Esophagus squamous epithelium (tissue), 5 donors: ENCODE measurements at places on chromosomes 5 and 9.

- no peak for DNase-seq
Observed at GRCh38 chr5:141883184-141883891, 5.1 kb upstream of the PCDH1 start.

DNA sequence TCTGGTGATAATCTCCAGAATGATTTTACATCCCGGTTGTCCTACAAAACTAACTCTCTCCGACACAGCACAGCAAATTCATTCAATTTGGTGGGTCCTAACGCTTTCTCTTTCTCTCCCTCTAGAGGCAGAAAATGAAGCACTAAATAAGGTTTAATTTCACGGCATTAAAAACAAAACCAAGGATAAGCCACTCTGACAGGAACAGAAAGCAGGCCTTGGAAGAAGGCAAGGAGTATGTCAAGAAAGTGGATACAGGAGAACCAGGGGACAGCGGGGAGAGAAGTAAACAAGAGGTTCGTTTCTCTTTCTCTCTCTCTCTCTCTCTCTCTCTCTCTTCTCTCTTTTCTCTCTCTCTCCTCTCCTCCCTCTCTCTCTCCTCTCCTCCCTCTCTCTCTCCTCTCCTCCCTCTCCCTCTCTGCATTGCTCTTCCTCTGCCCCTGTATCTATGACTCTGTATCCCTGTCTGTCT, 49.8 kb downstream of the EBF1 start:
- no peak for DNase-seq

DNA sequence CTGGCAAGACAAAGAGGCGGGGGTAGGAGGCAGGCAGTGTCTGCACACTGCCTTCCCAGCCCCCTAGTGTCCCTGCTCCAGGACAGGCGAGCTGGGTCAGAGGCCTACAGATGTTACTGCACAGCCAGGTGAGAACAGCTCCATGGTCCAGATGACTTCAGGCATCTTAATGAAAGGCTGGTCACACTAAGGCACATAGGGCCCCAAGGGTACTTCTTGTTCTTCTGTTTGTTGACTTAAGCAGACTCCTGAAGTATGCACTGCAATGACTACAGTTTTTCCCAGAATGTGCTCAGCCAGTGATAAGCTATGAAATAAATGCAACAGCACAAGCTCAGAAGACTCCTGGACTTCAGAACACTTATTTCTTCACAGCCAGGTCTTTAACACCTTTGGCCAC, 27.4 kb downstream of the ATPSCKMT start:
- no peak for DNase-seq

GRCh38 chr9:73153793-73154227, 2.1 kb downstream of the ANXA1 start:
- DNase-seq = no peak
